ENCODE measurements at places on chromosomes 1 and 21. TPM values are rescaled to one million over a fixed set of nuclear protein-coding genes. Genes with fewer than 3 reads are reported as not detected.

Gene KIAA1614
- 0.12 TPM for polyA plus RNA-seq

Gene AGT
- not detected for polyA plus RNA-seq

Gene FMO5
- 0.22 TPM for polyA plus RNA-seq

Gene RNF207
- polyA plus RNA-seq, result 0.09 TPM

Gene FGR
- 0.72 TPM for polyA plus RNA-seq

Gene AVPR1B
- not detected for polyA plus RNA-seq

Gene SF3B4
- 114 TPM for polyA plus RNA-seq

Gene SPRR2G
- not detected for polyA plus RNA-seq

Gene MPL
- polyA plus RNA-seq, result not detected

Gene LAX1
- polyA plus RNA-seq, result 38.6 TPM

Gene MAP3K7CL
- polyA plus RNA-seq, result 5.9 TPM

Gene KCNE2
- polyA plus RNA-seq, result not detected

Gene ADAMTS4
- 0.38 TPM for polyA plus RNA-seq

Gene JUN
- polyA plus RNA-seq, result 30.1 TPM

Gene CD48
- 223 TPM for polyA plus RNA-seq

Gene SH2D5
- polyA plus RNA-seq, result not detected

Gene PPFIA4
- polyA plus RNA-seq, result not detected

Gene UBE2U
- not detected for polyA plus RNA-seq

Gene F3
- polyA plus RNA-seq, result not detected
